Chondrocyte (in vitro differentiated cells): ENCODE measurements at places on chromosomes 3 and 15.

- no peak for DNase-seq
Measured at GRCh38 chr3:134535186-134535970, 49.5 kb downstream of the CEP63 start.

DNA sequence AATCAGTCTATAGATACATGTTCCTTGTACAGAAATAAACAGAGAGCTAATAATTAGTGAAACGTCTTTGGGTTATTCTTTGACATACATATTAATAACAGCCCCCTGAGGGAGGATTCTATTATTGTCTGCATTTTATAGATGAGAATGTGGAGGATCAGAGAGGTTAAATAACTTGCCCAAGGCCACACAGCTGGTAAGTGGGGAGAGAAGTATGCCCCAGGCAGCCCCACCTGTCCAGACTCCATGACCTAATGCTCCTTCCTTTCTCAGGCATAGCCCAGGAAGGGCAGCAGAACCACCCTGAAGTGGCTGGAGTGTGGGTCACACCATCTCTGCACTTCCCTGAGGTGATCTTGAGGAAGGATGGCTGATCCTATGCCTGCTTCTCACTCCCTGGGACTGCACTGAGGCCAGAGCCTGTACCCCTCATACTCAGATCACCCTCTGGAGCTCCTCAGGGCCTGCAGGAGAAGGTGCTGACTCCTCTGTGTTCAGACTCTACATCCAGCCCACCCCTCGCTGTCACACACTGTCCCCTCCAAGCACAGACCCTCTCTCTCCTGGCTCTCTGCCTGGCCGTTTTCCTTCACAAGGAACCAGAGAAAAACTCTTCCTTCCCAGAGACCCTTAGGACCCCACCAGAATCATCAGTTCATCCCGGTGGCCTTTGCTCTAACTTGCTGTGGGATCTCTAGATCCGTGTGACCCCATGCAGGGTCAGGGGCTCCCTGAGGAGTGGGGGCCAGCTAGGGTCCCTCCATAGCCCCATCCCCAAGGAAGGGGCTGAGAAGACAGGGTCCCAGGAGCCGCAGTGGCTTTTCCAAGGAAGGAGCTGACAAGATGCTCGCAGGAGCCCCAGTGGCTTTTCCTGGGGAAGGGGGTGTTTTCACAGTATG is 4.4 kb upstream of the HHATL start:
- DNase-seq, result peak; percentile 20

- DNase-seq, result no peak
Measured at GRCh38 chr3:40845447-40845846, 320.7 kb downstream of the ZNF621 start.

- no peak for DNase-seq
Measured at GRCh38 chr3:12585970-12586369, 29.1 kb downstream of the MKRN2 start.

DNA sequence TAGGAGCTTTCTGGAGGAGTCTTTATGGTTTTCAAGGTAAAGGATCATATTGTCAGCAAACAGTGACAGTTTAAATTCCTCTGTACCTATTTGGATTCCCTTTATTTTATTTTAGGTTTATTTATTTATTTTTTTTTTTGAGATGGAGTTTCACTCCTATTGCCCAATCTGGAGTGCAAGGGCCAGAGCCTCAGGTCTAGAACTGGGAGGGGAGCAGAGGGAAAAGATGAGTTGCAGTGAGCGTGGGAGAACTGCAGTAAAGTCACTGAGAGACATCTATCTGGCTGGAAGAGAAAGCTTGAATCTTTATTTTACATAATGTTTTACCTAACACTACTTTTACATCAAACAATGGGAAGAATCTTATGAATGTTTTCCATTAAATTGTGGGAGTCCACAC is 49.5 kb upstream of the GK5 start:
- no peak for DNase-seq

DNA sequence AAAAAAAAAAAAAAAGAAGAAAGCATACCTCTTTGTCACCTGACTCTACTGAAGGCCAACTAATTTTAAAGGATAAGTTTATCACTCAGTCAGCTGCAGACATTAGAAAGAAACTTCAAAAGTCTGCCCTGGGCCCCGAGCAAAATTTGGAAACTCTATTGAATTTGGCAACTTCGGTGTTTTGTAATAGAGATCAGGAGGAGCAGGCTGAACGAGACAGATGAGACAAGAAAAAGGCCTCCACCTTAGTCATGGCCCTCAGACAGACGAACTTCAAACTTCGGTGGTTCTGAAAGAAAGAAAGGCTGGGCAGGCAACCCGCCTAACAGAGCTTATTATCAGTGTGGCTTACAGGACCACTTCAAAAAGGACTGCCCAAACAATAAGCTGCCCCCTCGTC is 18.5 kb downstream of the GLDN start:
- no peak for DNase-seq

DNA sequence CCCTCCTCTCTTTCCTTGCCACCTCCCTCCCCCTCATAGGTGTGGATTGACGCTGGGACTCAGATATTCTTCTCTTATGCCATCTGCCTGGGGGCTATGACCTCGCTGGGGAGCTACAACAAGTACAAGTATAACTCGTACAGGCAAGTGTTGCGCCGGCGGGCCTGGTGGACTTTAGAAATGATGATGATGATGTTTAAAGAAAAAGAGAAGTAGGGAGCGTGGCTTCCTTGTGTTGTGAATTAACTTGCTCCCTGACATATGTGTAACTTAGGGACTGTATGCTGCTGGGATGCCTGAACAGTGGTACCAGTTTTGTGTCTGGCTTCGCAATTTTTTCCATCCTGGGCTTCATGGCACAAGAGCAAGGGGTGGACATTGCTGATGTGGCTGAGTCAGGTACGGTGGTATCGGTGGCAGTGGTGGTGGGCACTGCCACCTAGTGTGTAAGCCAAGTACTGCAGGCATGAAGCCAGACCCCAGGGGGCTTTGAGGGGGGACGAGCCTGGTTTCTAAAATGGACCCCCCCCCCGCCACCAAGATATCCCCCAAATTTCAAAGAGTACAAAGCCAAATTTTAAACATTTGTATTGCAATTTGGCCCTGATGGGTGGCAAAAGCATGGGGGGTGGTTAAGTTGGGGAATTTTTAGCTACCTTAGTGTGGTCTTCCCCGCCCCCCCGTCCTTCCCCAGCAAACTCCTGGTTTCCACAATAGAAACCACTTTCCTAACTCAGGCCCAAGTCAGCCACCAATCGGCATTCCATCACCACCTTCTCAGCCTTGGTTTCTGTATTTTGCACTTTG is 65.6 kb downstream of the SLC6A6 start:
- peak; percentile 77 for DNase-seq

DNA sequence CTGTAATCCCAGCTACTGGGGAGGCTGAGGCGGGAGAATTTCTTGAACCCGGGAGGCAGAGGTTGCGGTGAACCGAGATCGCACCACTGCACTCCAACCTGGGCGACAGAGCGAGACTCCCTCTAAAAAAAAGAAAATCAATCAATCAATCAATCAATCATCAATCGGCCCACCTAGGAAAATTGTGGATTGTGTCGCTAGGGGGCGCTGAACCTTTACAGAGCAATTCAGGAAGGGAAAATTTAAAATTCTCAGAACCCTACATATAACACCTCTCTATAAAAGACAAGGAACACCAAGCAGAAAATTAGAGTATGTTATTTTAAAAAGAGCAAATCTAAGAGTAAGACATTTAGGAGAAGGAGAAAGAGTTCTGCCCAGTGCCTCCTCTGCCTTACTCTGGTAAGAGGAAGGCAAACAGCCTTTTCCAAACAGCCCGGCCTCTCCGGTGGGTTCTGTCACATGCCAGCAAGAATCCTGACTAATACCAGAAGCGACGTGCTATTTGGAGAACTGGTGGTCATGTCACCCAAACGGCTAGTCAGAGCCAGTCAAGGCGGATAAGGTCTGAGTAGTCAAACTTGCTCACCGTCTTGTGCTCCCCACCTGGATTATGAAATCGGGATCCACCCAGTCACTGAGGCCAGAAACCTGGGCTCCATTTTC is 22.3 kb upstream of the SMCO1 start:
- no peak for DNase-seq

DNA sequence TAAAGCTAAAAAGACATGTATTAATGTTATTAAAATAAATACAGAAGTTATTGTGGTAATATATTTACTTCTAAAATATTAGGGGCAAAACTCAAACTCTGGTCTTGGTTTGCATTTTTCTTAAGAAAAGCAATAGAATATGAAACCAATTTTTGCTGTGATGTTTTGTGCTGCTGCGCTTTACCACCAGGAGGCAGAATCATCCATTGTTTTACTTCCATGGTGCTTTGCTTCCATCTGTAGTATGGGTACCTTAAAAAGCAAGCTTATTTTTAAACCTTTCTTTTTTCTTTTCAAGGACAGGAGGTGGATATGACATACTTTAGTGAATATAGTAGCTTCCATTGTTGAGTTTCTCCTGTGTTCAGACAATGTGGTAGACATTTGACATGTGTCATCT is 46.6 kb upstream of the MRPL3 start:
- DNase-seq, result no peak

DNA sequence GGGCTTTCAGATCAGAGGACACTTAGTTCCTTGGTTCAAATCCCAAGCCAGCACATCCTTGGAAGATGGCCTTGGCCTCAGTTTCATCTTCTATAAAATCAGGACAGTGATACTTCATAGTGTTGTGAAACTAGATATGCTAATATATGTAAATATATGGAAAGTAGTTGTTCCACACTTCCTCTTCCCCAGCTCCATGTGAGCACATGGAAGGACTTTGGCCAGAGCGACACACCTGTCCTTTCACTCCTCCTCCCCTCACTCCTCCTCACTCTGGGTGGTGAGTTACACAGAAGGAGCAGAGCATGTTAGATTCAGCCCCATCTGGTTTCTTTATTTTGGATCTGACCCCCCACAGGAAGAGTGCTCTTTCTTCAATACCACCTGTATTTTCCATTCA is 65.2 kb downstream of the MTHFS start:
- DNase-seq, result no peak

DNA sequence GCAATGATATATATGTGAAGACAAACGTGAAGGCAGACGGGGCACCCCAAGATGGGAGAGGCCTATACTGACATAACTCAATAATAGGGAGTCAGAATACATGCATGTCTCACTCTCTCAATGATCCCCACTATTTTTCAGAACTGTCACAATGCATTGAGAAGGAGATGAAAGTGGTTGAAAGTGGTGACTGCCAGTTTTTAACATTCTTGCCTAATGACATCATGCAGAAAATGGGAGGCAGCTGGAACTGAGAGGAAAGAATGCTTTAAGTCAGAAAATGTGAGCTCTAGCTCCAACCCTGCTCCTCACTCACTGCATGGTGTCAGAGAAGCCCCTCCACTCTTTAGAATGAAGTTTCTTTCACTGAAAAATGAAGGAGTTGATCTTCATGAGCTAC is 55.3 kb upstream of the P2RY1 start:
- no peak for DNase-seq

- no peak for DNase-seq
Measured at GRCh38 chr3:64023861-64024223, 548 bp upstream of the PSMD6 start.

GRCh38 chr3:188583341-188584161 is 429.6 kb downstream of the LPP start:
- no peak for DNase-seq

DNA sequence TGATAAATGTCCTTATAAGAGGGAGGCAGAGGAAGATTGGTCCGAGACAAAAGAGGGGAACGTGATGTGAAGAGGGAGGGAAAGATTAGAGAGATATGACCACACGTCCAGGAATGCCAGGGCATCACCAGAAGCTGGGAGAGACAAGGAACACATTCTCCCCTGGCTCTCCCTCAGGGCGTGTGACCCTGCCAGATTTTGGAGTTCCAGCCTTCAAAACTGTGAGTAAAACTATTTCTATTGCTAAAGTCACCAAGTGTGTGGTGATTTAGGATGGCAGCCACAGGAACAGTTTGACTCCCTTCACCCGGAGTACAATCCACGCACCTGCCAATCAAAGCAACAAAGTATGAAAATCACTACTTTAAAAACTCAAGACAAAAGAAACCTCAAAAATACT is 32.1 kb upstream of the TJP1 start:
- DNase-seq, result no peak

- no peak for DNase-seq
Measured at GRCh38 chr3:150739877-150740645, 22.9 kb downstream of the SIAH2 start.

- no peak for DNase-seq
Measured at GRCh38 chr3:193174140-193174539, 66.9 kb upstream of the PLAAT1 start.

DNA sequence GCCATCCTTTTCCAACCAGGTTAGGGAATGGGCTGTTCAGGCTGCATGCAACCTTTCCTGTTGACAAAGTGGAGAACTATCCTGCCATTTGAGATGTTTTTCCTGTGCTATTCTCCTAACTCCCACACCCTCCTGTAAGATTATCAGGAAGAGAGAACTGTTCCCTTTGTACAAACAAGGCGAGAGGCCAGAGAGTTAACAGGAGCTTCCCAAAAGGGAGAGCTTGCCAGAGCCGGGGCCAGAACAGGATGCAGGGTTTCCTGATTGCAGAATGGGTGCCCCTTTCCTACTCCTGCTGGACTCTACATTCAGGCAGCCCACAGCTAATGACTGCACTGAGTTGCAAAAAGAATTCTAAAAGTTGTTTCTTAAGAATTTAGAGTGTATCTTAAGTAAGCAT is 17.1 kb downstream of the PML start:
- DNase-seq, result no peak

GRCh38 chr3:94098452-94098851 is 35.6 kb downstream of the NSUN3 start:
- no peak for DNase-seq

GRCh38 chr3:112627419-112627818 is 13.5 kb downstream of the CCDC80 start:
- no peak for DNase-seq

DNA sequence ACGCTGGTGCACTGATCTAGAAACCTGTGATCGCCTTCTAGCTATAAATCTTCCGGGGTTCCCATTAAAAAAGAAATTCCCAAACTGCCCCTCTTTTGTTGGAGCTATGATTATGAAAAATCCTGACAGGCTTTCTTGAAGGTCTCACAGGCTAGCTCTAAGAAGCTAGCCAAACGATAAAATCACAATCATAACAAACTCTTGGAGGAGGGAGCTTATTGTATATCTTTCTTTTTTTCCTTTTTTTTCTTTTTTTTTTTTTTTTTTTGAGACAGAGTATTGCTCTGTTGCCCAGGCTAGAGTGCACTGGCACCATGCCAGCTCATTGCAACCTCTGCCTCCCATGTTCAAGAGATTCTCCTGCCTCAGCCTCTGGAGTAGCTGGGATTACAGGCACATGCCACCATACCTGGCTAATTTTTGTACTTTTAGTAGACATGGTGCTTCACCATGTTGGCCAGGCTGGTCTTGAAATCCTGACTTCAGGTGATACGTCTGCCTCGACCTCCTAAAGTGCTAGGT is 72.0 kb downstream of the MYO1E start:
- no peak for DNase-seq

GRCh38 chr15:62791694-62792093 is 250.9 kb upstream of the TPM1 start:
- no peak for DNase-seq

DNA sequence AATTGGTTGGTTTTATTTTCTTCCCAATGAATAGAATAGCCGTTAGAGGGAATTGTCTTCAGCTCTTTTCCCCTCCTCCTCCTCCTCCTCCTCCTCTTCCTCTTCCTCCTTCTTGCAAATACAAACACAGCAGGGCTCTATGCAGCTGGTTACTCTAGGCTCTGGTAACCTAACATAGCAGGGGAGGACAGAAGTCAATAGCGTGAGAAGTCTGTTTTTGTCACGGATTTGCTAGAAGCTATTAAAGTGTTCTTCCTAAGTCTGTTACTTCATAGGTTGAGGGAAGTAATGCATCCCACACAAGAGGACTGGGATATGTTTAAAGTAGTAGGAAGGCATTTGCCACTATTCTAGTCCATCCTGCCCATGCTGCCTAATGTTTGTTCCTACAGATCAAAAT is 374.7 kb upstream of the TPRG1 start:
- DNase-seq, result no peak

GRCh38 chr15:83837945-83838571 is 184.1 kb downstream of the ADAMTSL3 start:
- DNase-seq, result no peak
